ENCODE measurements at places on chromosomes 12 and 14. TPM values are rescaled to one million over a fixed set of nuclear protein-coding genes. Genes with fewer than 3 reads are reported as not detected.

SLC2A14 gene
- total RNA-seq = not detected

- peak; percentile 68 for DNase-seq
Observed at GRCh38 chr12:1583421-1584078, 10.8 kb downstream of the FBXL14 start.

DNA sequence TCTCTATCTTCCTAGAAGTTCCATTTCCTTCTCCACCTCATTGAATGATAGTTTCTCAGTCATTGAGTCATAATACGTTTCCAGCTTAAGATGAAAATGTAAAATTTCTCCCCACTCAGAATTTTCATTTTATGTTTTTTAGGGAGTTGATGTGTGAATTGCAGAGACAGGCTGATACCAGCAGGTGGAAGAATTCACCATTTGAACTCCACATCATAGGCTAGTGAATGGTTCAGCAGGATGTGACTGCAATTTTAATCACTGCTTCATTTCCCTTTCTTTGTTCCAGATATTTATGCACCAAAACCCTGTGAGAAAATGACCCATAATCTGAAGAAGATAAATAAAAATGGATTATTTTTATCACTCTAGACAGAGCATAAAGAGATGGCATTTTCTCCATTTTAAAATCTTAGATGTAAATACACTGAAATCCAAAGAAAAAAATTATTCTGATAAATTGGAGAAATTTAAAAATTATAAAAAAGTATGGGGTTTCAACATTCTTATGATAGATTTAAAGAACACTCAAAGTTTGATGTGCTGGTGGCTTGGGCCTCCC is 10.6 kb upstream of the PYGL start:
- peak; percentile 61 for DNase-seq

- no peak for DNase-seq
Observed at GRCh38 chr14:35402323-35403113, 2.0 kb downstream of the NFKBIA start.

DNA sequence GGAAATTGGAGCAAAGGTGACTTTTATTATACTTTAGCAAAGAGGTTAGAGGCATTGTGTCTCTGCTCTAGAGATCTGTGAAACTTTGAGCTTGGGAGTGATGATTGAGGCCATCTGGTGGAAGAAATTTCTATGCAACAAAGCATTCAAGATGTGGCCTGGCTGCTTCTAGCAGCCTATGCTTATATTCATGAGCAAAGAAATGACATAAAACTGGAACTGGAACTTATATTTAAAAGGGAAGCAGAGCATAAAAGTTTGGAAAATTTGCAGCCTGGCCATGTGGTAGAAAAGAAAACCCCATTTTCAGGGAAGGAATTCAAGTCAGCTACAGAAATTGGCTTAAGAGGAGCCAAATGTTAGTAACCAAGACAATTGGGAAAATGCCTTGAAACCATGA is 70.4 kb downstream of the SDR9C7 start:
- DNase-seq = no peak

- no peak for DNase-seq
Observed at GRCh38 chr14:95256002-95256775, 63.5 kb downstream of the CLMN start.
